Neuronal stem cell (in vitro differentiated cells): ENCODE measurements at places on chromosomes 7 and 10.

DNA sequence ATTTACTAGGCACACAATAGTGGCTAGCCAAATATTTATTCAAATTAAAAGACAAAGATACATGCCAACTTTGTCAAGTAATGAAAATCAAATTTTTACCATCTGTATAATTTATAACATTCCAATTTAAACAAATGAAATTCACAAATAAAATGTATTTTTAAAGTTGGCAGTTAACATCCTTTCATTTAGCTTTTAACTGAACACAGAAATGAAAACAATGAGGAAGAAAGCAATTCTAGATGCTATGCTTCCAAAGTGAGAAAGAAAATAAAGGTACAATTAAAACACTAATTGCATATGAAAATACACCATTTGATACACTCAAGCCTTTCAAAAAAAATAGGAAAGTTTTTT lies 123.1 kb downstream of the MPP7 start:
- no peak for DNase-seq

- no peak for DNase-seq
Measured at GRCh38 chr10:45315508-45315907, at the start of gene OR13A1. OR13A1 (minus strand) TSS chr10:45315608; CDS start chr10:45304422, 11,186 bp downstream.

DNA sequence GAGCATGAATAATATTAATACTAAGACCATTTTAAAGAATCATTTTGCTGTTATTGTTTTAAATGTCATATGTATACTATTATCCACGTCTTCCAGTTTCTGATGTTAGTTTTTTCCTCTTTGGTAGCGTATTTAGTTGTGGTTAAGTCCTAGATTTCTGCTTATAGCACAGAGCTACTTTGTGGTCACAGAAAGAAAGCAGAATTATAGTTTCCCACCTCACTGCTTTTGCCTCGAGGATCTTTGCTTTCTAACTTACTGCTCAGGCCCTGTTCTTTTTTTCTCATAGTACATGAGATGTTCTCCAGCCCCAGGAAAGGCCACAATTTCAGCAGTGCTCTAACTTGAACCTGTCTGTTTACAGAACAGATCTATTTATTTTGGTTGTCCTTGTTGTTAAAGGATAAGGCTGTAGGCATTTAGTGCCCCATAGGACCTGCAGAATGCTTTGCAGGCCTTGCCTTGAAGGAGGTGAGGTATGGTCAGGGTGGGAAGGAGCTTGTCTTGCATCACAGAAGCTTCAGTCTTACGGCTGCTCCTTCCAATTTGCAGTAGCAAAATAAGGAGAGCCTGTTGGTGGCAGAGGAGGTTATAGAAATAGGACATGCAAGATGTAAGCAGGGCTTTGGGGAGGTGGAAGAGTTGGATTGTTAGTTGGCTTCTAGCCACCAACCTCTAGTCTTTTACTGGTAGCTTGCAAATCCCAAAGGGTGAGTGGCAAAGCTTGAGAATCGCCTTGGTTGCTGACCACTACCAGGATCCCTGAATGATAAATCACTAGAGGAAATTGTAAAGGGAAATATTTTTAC lies 129.1 kb downstream of the LRRC4 start:
- DNase-seq = no peak

DNA sequence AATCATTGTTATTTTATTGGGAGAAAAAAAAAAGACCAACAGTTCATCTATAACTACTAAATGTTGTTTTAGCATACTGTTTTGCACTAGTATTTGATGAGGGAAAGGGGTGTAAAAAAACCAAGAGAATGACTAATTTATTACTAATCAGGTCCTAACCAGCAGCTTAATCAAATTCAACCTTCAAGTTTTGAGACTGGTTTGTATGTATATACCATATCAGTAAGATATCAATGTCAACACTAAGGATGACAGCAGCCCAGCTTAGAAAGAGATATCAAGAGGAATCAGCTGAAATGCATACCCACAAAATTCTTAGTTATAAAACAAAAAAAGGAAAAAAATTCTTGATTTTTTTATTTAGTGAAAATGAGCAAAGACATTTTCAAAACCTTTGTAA lies 122.6 kb downstream of the KMT2C start:
- no peak for DNase-seq
